Natural killer cell (primary cell): ENCODE measurements at places on chromosomes 4 and X. TPM values are rescaled to one million over a fixed set of nuclear protein-coding genes. Genes with fewer than 3 reads are reported as not detected.

- DNase-seq, result no peak
- no peak overlapping the region for H3K4me3 ChIP-seq
- no peak overlapping the region for H3K27ac ChIP-seq
- no peaks in the 10 kb centered on the region for H3K27me3 ChIP-seq
These were observed 31.7 kb downstream of the RBBP7 start for GRCh38 chrX:16838202-16839066.

GRCh38 chr4:76879731-76880364, 18.1 kb downstream of the SOWAHB start:
- H3K27ac ChIP-seq, result no peak overlapping the region
- no peak overlapping the region for H3K4me3 ChIP-seq
- no peaks in the 10 kb centered on the region for H3K27me3 ChIP-seq
- H3K36me3 ChIP-seq, result no peaks in the 10 kb centered on the region
- H3K4me1 ChIP-seq, result no peaks in the 10 kb centered on the region
- no peak for DNase-seq

GRCh38 chr4:147542229-147542990, 61.5 kb downstream of the EDNRA start:
- no peak for DNase-seq
- no peak overlapping the region for H3K27ac ChIP-seq
- H3K36me3 ChIP-seq, result no peaks in the 10 kb centered on the region
- no peaks in the 10 kb centered on the region for H3K27me3 ChIP-seq

GRCh38 chr4:26459054-26459755, 31.1 kb downstream of the CCKAR start:
- H3K4me1 ChIP-seq, result peaks cover 5% of the 10 kb centered on the region
- H3K36me3 ChIP-seq, result no peaks in the 10 kb centered on the region
- H3K27me3 ChIP-seq, result no peaks in the 10 kb centered on the region
- no peak overlapping the region for H3K27ac ChIP-seq

DNA sequence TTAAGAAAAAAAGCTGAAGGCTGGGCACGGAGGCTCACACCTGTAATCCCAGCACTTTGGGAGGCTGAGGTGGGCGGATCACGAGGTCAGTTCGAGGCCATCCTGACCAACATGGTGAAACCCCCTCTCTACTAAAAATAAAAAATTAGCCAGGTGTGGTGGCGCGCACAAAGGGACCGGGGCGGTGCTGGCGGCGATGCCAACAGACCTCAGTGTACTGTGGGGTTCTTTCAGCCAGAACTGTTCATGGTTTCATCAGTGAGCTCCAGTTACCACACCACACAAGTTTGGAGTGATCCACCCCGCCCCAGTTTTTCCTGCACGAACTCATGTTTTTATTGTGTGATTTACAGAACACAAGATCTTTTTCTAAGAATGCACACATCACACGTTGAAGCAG, 21.2 kb upstream of the IRAK1 start:
- no peak for DNase-seq
- H3K27ac ChIP-seq, result no peak overlapping the region
- no peaks in the 10 kb centered on the region for H3K27me3 ChIP-seq
- H3K36me3 ChIP-seq, result peaks cover 14% of the 10 kb centered on the region

- peak; percentile 7 for DNase-seq
- peaks cover 23% of the 10 kb centered on the region for H3K4me1 ChIP-seq
- H3K27ac ChIP-seq, result no peak overlapping the region
- no peaks in the 10 kb centered on the region for H3K36me3 ChIP-seq
- H3K4me3 ChIP-seq, result peak overlapping the region; percentile 9
- H3K27me3 ChIP-seq, result peaks cover 34% of the 10 kb centered on the region
These were observed 1.2 kb downstream of the PROM1 start for GRCh38 chr4:16082426-16083240.

DNA sequence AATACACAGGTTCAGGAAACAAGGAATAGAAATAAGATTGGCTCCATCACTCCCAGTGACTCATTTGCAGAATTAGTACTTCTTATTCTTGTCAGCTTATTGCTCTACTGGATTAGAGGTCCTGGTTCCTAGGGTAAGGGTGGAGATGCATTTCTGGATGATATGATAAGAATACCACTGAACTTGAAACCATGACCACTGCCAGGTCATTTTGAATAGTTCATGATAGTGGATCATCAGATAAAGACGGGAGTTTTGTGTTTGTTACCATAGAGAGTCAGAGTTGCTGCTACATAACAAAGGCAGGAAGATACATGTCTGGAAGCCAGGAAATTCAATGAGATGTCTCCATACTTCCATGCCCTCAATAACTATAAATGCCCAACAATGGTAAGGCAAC, 109.2 kb upstream of the FAT1 start:
- H3K4me1 ChIP-seq, result no peaks in the 10 kb centered on the region
- H3K4me3 ChIP-seq, result no peak overlapping the region
- no peak for DNase-seq
- no peaks in the 10 kb centered on the region for H3K36me3 ChIP-seq

The GPR34 gene
- 6.0 TPM for total RNA-seq

The UGT2B17 gene
- not detected for total RNA-seq
